ENCODE measurements at places on chromosomes 13 and 19. TPM values are rescaled to one million over a fixed set of nuclear protein-coding genes. Genes with fewer than 3 reads are reported as not detected.
A peak's percentile ranks its signal among the peaks of the same experiment; 100 is the strongest.

GRCh38 chr13:75050419-75051046 lies 431.4 kb downstream of the TBC1D4 start:
- DNase-seq = no peak

DNA sequence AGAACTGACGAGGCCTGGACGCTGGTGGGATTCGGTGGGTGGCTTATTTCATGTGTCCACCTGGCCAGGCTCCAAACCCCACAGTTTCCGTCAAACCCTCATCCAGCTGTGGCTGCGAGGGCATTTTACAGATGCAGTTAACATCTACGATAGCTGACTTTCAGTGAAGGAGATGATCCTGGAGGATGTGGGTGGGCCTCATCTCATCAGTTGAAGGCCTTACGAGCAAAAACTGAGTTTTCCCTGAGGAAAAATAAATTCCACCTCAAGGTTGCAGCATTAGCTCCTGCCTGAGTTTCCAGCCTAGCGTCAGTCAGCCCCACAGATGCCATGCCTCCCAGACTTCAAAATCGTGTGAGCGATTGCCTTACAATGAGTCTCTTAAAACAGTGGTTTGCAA lies 111.1 kb upstream of the PEG3 start:
- no peak for DNase-seq

DNA sequence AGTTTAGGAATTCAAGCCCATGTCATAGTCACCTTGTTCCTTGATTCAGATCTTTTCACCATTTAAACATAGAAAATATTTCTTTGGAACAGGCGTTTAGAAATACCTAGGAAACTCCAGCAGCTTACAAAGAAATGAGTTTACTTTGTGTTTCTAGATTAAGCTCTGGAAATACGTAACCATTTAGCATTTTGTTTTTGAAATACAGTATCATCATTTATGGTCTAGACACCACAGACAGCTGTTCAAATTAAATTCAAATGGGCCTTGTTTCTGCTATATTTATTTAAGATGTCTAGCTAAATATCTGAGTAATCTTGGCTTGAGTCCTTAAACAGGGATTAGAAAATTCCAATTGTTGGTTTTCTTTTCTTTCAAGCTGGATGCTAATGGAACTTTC lies 228.5 kb downstream of the NDFIP2 start:
- no peak for DNase-seq

- DNase-seq = no peak
These were observed 617.2 kb downstream of the DCT start for GRCh38 chr13:93862259-93862658.

DNA sequence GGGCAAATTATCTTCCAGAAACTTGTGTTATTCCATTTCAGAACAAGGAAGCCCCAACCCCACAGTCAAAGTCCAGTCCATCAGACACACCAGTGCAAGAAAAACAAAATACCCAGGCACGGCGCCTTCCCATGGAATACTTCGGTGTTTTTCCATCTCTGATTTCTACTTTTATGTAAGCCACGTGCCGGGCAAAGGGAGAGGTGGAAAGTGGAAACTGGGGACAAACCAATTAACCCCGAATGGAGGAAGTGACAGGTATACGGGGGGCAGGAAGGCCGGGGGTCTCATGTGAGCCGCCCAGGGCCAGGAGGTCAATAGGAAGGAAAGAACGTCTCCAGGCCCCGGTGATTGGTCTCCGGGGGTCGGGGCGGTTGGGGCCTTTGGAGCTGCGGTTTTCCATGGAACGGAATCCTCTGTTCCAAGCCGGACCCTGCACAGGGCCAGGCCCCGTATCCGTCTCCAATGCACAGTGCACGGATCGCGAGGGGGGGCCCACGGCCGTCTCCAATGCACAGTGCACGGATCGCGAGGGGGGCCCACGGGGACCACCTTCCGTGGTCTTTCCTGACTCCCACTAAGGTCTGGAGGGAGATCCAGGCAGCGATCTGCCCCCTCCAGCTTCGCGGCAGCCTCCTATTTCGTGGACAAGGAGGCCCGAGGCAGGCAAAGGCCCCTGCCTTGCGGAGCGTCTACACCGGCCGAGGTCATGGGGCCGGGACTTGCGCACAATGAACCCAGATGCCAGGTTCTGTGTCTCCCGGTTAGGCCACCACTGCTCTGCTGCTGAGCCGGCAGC lies 79.7 kb downstream of the GADD45B start:
- peak; percentile 50 for DNase-seq

GRCh38 chr13:34346626-34347025 lies 528.7 kb downstream of the RFC3 start:
- no peak for DNase-seq

- peak; percentile 33 for DNase-seq
These were observed 12.7 kb upstream of the AKAP8L start for GRCh38 chr19:15431396-15432017.

- no peak for DNase-seq
These were observed 962.3 kb downstream of the EFNB2 start for GRCh38 chr13:105573136-105573535.

DNA sequence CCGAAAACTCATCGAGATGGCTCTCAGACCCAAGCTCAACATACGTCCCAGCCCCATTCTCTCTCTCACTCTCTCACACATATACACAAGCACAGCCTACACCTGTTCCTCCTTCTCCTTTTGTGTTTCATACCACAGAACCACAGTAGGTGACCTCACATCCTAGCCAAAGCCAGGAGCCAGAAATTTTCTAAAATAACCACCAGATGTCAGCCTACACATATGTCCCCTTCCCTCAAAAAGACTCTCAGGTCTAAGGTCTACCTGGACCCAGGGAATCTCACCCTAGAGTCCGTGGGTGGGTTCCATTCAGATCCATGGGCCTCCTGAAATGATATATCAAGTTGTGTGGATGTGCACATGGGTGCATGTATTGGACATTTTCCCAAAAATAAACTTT lies 104.2 kb upstream of the IPO5 start:
- DNase-seq = no peak

- no peak for DNase-seq
These were observed 183.6 kb upstream of the EDNRB start for GRCh38 chr13:78102121-78102677.

DNA sequence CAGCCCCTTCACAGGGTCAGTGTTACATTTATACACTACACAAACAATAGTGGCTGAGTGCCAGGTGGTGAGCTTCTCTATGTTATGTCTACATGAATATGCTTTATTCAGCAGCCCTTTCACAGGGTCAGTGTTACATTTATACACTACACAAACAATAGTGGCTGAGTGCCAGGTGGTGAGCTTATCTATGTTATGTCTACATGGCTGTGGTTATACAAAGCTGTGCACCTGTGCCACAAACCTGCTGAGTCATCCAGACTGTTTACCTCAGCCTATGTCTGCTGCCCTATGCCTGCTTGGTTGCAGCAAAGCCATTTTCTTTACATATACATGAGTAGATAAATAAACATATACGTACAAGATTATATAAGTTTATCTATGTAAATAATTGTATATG lies 76.5 kb downstream of the ZNF726 start:
- peak; percentile 51 for DNase-seq

DNA sequence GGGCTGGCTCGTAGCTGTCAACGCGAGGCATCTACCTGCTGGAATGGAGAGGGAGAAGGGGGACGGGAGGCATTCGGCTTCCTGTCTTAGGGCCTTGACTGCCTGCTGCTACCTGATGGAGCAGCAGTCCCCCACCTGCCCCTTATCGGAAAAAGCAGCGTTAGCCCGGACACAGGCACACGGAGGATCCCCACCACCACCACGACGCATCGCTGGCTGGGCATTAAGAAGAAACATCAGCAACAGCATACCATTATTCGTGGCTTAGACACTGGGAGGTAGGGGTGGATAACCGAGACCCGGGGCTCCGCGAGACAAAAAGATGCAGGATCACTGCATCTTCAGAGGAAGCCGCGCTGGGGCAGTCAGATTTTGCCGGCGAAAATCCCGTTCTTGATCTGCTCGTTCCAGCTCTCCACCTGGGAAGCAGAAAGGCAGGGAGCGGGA lies 1.1 kb downstream of the COX6B2 start:
- DNase-seq = no peak

GRCh38 chr19:40465025-40465556 lies 454 bp downstream of the BLVRB start:
- DNase-seq = no peak

GRCh38 chr19:37899966-37900365 lies 6.4 kb downstream of the WDR87 start:
- no peak for DNase-seq

DNA sequence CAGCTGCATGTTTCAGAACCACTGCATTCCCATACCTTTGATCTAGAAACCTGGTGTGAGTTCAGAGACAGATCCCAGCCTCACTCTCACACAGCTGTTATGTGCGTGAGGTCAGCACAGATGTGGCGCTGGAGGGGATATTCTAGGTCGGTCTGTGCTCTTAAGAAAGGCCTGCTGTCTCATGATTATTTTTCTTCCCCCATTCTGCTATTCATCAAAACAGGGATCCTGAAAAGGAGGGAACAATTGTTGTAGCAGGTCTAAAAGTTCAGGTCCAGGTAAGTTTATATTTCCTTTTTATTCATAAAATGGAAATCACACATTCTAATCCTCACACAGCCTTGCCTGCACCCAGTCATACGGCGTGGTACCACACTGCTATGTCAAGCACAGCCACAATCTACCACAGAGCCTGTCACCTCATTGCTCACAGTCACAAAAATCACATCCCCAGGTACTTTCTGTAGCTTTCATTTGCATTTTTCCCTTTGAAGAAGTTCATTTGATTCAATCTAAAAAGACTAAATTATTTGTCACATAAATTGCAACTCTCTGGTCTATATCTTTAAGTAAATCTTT lies 867 bp downstream of the ZNF546 start:
- DNase-seq = no peak

DNA sequence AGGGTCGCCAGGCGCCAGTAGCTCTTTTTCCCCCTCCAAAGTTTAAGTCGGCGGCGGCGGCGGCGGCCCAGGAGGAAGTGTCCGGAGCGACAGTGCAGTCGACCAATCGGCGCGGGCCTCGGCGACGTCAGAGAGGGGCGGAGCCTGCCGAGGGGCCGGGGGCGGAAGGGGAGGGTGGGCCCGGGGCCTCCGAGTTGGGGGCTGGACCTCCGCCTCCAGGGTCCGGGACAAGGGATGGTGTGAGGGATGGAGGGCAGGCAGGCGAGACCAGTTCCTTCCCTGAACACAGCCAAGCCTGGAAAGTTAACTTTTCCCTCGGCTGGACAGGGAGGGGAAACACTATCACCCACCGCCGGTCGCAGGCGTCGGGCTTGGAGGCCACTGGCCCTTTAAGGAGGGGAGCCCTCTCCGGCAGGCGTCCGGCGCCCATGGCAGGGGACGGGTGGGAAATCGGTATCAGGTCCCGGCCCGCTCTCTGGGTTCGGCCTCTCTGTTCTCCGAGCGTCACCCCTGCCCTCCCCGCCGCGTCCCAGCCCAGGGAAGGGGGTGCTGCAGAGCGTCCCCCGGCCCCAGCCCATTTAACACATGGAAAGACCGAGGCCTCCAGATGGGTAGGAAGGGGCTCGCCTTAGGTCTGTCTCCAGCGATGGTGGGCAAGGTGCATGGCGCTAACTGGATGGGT lies at the start of gene PRKD2:
PRKD2 (minus strand) TSS at position 81 of the 682 bp plus-strand sequence. CDS start 744 bp downstream, outside the sequence.
- peak; percentile 99 for DNase-seq

DNA sequence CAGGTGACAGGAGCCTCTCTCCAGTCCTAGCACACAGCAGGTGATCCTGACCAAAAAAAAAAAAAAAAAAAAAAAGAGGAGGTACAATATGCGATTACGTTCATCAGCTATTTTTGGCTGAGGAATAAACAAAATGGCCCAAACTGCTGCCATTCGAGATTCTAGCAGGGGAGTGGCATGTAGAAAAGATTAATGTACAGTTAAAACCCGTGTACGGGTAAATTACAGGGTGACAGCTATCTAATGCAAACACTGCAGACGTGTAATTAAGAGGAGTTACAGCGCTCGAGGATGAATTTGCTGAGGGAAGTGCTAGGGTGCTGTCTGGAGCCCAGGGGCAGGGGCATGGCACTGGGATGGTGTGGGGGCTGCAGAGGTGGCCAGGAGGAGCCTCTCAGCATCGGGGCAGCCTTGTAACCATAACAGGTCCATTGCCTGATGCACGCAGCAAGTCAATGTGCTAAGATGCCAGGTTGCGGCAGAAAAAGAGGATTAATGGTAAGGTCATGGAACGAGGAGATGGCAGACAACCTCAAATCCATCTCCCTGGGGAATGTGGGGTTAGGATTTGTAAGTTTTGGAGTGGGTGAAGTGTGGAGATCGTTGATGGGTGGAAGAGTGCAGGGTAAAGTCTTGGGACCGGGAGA lies 17.4 kb downstream of the CHST8 start:
- no peak for DNase-seq

DNA sequence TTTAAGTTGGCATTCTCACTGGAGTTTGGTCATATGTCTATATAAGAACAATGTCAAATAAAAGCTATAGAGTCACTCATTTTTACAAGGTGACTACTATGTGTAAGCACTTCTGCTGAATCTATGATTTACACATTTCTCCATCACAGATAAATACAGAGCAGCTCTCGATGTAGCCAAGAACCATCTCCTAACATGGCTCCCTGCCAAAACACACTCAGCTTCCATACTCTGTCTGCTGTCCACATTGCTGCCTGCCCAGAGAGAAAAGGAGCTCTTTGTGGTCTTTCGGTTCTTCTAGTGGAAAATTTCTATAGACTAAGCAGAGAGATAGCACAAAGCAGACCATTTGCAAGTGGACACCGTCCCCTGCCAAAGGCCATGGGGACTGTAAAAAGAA lies 190.9 kb upstream of the KLF12 start:
- no peak for DNase-seq

DNA sequence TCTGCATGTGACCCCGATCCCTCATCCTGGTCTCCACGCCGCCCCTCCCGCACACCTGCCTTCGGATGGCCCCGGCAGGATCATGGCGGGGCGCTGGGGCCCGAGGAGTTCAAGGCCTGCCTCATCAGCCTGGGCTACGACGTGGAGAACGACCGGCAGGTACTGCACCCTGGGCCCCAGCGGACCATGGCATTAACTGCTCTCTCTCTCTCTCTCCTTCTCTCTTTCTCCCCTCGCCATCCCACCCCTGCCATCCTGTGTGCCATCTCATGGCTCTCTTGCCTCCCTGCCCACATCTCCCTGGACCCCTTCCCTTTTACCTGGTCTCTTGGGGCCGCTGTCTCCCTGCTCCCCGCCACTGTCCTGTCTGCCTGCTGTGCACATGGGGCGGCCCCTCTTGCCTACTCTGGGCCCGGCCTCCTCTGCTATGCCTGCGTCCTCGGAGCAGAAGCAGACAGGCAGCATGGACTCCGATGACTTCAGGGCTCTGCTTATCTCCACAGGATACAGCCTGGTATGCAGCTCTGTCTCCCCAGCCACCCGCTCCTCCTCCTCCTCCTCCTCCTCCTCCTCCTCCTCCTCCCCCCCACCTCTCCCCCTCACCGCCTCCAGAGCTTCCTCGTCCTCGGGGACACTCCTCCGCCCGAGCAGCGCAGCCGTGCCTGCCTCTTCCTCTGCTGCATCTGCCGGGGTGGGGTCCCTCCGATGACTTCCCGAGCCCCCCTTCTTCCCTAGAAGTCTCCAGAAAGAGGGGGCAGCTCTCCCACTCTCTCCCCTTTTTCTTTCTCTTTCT lies 16.2 kb downstream of the CAPN12 start:
- DNase-seq = peak; percentile 62

The TMTC4 gene
- 7.9 TPM for polyA plus RNA-seq

The NUFIP1 gene
- polyA plus RNA-seq = 2.4 TPM

The URI1 gene
- 8.6 TPM for polyA plus RNA-seq

The COMP gene
- polyA plus RNA-seq = 0.49 TPM

The ACP7 gene
- polyA plus RNA-seq = 0.11 TPM

The MPND gene
- polyA plus RNA-seq = 16.7 TPM

The F10 gene
- polyA plus RNA-seq = 13.7 TPM

The SIGLEC9 gene
- polyA plus RNA-seq = 1.0 TPM

The MUC16 gene
- 0.02 TPM for polyA plus RNA-seq

All from pancreas (tissue), 10 donors.